ENCODE measurements at places on chromosomes 7 and 10.

- DNase-seq: no peak
Measured at GRCh38 chr7:111132833-111133232, 41.9 kb downstream of the LRRN3 start.

DNA sequence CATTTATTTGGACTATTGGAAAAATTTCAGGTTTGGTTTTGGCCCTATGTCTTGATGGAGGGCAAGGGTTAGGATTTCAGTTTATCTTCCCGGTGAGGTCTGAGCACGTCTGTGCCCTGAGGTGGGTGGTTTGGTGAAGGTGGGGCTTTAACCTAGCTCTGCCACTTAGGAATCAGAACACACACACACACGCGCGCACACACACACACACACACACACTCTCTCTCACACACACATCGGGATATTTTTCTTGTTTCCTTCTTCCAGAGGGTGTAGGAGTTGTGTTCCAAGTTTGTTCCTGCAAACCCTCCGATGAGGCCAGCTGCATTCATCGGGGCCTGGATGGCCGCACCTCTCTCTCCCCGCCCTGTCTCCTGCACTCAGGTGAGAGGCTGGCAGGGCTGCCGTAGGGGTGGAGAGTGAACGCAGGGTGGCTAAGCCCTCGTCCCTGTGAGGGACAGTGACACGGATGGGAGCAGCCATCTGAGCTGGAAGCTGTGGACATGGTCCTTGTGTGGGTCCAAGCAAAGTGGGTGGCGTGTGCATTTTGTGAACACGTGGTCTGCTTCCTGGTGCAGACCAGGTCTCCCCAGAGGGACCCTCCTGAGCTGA, 34.2 kb downstream of the CHST12 start:
- DNase-seq: no peak

DNA sequence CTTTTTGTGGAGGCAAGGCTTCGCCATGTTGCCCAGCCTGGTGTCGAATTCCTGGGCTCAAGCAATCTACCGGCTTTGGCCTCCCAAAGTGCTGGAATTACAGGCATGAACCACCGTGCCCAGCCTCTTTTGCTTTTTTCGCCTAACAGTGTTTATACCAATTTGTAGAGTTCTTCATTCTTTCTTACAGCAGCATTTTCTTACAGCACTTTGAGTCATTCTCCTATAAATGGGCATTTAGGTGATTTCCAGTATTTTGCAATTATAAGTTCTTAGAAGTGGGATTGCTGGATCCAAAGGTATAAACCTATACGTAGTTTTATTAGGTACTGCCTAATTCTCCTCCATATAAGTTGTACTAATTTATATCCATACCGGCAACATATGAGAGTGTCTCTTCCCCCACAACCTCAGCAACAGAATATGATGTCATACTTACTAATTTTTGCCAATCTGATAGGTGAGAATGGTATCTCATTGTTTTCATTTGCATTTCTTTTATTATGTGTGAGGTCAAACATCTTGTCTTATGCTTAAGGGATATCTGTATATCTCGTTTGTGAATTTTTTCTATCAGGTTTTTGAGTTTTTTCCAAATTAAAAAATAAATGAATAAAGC, 39.1 kb downstream of the SUFU start:
- no peak for DNase-seq

DNA sequence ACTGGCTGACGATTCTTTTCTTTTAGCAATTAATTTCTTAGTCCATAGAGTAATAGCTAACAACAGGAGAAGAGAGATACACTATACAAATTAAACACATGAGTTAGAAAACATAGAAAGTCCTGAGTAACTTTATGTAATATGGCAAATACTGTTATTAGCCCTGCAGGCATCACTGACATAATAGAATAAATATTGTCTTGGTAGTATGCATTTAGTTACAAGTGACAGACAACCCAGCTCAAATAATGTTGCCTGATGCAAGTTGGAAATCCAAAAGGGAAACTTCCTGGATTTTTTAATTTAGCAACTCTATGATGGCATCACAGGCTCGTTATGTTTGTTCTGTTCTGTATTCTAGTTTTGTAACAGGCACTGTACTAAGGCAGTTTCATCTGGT, 95.1 kb downstream of the DKK1 start:
- no peak for DNase-seq

GRCh38 chr7:110940756-110941155, 150.2 kb upstream of the LRRN3 start:
- DNase-seq: no peak

- DNase-seq: no peak
Measured at GRCh38 chr10:75350791-75351190, 50.8 kb downstream of the ZNF503 start.

GRCh38 chr10:17166699-17167098, 34.8 kb downstream of the TRDMT1 start:
- no peak for DNase-seq

DNA sequence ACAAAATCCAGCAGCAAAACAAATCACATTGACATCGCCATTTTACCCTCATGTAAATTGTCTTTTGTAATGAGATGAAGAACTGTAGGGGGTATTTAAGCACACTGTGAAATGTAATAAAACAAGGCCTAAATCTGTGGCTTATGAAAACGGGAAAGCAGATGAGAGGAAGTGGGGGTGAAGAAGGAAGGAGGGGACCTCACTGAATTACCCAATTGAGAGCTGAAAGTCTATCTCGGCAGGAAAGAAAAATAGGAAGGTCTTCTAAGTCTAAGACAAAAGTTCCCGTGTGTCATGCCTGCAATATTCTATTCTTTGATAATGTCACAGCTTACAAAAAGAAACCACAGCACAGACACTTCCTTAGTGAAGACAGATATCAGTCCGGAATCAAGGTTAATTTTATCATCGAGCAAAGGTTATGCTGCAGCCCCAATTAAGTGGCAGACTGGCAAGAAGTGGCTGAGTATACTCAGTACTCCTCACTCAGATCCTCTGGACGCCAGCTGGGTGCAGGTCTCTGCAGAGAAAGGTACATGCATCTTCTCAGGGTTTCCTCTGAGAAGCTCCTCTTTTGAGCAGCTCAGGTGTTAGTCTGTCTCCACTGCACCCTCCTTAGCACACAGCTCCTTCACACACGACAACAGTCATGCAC, 239.7 kb downstream of the FANK1 start:
- DNase-seq: no peak

DNA sequence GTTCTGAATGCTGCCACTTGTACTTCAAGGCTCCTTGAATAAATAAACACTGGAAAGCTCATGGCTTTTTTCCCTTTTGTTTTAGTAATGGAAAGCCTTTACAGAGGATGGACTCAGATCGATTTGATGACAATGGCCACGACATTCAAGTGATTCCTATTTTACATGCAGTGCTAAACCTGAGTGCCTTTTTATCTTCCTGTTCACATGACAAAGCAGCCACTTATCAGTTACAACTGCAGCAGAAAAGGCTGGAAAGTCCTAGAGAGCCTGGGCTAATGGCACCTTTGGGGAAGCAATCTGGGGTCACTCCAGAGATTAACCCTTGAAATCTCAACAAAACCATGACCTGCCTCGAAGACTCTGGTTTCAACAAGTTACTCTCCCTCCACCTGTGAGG, 249.0 kb upstream of the AUTS2 start:
- no peak for DNase-seq

DNA sequence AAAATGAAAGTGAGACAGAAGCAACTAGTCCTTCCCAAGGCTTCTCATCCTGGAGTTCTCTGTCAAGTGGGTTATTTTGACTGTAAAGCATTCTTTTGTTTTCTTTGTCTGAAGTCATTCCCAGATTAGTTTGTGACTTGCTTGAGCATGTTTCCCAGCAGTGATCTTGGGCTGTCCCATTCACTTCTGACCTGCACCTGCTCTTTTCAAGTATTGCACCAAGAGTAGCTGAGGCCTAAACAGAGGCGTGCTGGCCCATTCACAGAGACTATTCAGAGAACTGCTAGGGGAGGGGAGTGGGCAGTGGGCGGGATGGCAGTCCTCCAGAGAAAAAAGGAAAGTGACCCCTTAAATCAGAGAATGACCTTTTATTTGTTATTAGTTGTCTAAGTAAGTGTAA, 61.3 kb downstream of the CACNA2D1 start:
- DNase-seq: no peak

GRCh38 chr10:45544191-45544590, 128.4 kb downstream of the ZFAND4 start:
- no peak for DNase-seq

DNA sequence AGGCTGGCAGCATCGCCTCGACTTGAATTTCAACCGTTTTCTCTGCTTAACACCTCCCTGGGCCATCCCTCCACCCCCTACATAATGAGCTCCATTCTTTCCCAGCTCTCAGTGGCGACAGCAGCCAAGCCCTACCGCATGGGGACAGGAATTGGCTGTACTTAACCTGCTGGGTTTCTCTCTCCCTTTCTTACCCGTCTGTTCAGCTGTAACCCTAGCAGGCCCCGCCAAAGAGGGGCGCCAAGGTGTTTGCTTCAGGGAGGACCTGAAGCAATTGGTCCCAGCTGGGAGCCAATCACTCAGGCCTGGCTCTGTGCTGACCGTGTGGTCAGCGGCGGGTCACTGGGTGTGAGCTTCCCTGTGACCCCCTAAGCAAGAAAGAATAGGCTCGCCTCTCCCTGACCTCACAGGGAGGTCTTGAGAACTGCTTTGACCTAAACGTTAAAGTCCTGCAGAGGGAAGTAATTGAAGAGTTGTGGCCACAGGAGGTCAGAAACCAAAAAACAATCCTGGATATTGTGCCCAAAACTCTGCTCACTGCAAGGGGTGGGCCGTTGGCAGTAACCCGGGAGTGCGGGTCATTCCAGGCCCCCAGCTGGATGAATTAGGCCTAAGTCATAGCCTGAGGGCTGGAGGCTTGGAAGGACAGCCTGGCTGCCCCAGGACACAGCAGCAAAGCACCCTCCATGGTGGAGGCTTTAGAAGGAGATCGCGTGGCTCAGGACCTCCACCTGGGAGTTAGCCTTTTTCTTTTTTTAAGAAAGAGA, 114.6 kb downstream of the ITIH5 start:
- no peak for DNase-seq

GRCh38 chr7:46811529-46811928, 770.4 kb downstream of the TNS3 start:
- DNase-seq: no peak

DNA sequence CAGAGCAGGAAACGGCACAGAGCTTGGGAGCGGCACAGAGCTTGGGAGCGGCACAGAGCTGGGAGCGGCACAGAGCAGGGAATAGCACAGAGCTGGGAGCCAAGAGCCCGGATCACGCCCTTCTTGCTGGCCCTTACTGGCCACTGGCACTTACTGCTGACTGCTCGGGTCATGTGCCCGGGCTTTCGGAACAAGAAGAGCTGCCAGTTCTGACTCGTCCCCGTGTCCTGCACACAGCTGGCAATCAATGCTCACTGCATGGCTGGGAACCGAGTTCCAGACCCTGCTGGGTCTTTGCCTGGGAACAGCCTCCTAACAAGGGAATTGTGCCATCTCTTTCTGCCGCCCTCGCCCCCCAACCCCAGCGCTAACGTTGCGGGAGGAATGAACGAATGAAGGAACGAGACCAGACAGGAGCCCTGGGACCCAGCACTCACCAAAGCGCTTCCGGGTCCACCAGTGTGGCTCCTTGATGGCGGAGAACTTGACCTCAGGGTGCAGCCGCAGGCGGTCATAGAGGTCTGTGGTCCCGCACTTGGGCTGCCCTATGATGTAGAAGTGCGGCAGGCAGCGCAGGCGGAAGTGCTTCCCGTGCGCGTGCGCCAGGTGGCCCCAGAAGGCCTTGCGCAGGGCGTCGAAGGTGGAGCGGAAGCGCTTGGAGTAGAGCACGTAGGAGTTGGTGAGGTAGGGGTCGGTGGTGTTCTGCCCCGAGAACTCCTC, 49.1 kb downstream of the CHST15 start:
- DNase-seq: no peak

- DNase-seq: no peak
Measured at GRCh38 chr10:50044941-50045664, 22.7 kb upstream of the WASHC2A start.

GRCh38 chr10:120221873-120222485, 235.0 kb upstream of the PLPP4 start:
- peak; percentile 16 for DNase-seq

DNA sequence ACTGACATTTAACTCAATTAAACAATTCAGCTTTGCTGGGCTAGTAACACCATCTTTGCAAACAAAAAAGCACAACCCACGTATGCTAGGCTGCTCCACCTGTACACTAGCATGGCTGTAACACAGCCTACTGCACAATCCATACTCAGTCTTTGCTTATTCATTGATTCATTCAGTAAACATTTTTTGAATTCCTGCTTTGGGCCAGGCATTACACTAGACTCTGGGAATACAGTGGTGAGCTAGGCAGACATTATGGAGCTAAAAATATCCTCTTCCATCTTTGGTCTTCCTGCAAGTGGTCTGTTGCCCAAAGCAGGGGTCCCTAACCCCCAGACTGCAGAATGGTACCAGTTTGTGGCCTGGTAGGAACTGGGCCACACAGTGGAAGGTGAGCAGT, 9.9 kb downstream of the CNNM1 start:
- DNase-seq: no peak

DNA sequence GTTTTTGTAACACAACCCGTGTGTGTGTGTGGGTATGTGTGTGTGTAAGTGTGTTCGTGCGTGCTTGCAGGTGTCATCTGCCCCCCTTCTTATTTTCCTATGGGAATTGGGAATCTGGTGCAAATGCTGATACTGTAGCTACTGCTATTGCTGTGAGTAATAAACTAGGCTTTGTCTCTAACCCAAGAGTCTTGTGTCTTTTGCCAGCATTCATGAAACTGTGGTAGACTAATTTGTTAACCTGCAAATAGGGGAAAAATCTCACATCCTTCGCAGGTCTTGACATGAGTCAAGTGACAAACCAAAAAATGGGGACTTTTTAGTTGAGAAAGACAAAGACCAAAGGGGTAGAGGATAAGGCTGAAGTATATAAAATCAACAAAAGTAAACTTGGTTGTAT, 57.9 kb upstream of the FAM133B start:
- DNase-seq: no peak

GRCh38 chr7:73560109-73560835, 2.8 kb upstream of the BCL7B start:
- DNase-seq: no peak

- DNase-seq: peak; percentile 26
Measured at GRCh38 chr7:105205592-105206237, 183.0 kb downstream of the SRPK2 start.

GRCh38 chr10:63021225-63021624, 111.9 kb upstream of the NRBF2 start:
- DNase-seq: no peak

DNA sequence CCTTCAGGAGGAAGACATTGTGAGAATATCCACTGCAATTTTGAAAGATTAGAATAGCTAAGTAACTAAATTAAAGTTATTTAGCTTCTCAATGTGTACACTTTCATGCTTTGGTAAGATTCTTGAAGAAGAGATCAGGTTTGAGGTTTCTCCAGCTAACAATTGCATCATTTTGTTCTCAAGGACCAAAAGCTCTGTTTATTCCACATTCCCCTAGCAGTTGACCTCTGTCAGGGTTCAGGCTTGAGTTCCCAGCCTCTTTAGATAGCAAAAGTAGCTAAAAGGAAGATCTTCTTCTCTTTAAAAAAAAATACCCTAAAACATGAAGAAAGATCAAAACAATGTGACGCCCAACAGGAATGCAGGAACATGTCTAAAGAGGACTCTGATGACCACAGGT, 179.4 kb upstream of the IGFBP3 start:
- DNase-seq: no peak
